ENCODE measurements at places on chromosomes 3 and 15.

- no peak for DNase-seq
These were observed 11.3 kb upstream of the C3orf52 start for GRCh38 chr3:112074616-112075497.

DNA sequence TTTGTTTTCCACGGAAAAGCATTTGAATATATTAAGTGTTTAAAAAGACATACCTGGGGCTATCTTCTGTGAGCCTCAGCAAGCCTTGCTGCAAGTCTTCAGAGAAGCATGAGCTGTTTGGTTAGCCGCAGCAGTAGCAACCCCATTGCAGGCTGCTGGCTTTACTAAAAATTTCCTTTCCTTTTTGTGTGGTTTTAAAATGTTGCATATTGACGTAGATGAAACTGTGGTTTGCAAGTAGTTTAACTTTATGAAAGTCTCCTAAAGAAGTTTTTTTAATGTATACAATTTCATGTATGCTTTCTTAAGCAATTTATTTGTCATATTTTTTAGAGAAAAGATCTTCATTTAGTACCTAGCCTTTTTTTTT is at the start of gene GPR171:
Gene GPR171 (minus strand): TSS at position 166 of the 370 bp plus-strand sequence. CDS start 3,830 bp downstream, outside the sequence.
- peak; percentile 39 for DNase-seq

DNA sequence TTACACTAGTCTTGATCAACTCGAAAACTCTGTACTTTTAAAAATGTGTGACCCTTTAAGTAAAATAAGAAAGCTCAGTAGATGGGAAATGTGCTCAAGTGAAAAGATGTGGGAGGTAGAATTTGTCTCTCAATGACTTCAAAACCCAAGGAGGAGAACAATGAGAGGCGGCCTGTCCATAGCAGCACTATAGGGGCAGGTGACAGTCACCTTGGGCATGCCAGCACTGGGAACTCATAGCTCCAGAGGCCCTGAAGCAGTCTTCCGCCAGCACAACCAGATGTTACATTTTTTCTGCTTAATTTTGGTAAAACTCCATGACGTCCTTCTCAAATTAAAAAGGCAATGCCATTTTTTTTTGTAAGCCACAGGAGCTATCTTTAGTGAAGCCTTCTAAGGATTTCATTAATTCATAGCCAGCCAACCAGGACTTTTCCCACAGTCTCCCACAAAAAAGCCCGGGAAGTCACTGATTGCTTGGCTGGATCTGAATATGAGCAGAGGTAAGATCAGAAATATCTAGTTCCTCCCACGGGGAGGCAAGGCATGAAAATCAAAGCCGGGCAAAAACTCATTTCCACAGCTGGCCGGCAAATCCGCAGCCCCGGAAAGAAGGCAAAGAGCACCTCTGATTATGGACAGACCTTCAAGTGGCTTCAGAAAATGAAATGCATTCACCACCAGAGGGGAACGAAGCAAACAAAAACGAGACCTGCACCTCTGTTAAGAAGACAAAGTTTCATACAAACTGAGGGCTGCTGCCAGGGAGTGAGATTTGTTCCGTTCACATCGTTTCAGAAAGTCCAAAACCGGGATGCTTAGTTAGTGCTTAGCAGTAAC is 10.5 kb downstream of the IL17RD start:
- no peak for DNase-seq

DNA sequence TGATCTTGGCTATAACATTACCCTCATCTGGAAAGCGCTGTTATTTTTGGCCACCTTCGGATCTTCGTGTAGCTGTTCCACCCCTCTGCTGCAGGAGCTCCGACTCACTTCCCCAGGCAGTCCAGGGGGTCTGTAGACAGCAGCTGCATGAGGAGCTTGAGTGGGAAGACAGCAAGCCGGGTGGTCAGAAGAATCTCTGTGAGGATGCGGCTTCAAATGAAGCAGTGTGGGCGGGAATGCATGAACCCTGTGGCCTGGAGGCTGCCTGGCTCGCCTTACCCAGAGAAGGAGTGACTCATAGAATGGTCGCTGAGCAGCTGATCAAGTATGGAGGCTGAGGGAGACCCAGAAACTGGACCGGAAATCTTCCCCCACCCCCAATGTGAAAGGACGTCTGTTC is 45.2 kb upstream of the NR2F2 start:
- no peak for DNase-seq

GRCh38 chr3:13528217-13528867 is 20.6 kb upstream of the FBLN2 start:
- no peak for DNase-seq

- DNase-seq, result no peak
These were observed 184.9 kb downstream of the NR2F2 start for GRCh38 chr15:96515371-96515770.

- no peak for DNase-seq
These were observed 354.2 kb downstream of the PDCD6IP start for GRCh38 chr3:34152656-34153055.

DNA sequence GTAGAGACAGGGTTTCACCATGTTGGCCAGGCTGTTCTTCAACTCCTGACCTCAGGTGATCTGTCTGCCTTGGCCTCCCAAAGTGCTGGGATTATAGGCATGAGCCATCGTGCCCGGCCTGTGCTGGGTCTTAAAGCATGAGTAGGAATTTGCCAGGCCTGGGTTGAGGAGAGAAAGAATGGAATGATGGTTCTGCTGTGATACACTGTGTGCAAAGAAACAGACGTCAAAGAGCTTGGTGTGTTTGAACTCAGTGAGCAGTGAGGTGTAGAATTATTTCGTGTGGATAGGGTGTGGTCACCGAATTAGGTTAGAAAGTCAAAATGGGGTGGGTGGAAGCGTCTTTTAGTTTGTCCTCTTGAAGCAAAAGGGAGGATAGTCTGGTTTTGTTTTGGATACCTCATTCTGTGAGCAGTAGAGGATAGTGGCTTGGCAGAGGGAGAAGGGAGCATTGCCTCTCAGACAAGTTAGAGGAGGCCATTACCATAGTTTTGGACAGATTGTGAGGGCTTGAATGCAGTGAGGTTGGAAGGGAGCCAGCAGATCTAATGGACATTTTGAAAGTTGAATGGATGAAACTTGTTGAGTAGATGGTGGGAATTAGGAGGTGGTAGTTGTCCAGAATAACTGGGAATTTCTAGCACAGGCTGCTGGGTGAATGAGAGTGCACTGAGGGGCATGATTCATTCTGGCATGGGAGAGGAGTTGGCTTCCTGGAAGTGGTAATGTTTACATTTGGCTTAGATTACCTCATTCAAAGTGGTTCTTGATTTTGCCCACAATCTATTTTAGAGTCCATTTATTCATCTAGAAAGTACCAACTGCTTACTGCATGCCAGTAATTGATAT is 27.2 kb downstream of the AKAP13 start:
- no peak for DNase-seq

- DNase-seq, result no peak
These were observed 61.9 kb downstream of the ISL2 start for GRCh38 chr15:76398317-76399104.

- DNase-seq, result no peak
These were observed 27.0 kb downstream of the C2CD4B start for GRCh38 chr15:62138124-62138523.

DNA sequence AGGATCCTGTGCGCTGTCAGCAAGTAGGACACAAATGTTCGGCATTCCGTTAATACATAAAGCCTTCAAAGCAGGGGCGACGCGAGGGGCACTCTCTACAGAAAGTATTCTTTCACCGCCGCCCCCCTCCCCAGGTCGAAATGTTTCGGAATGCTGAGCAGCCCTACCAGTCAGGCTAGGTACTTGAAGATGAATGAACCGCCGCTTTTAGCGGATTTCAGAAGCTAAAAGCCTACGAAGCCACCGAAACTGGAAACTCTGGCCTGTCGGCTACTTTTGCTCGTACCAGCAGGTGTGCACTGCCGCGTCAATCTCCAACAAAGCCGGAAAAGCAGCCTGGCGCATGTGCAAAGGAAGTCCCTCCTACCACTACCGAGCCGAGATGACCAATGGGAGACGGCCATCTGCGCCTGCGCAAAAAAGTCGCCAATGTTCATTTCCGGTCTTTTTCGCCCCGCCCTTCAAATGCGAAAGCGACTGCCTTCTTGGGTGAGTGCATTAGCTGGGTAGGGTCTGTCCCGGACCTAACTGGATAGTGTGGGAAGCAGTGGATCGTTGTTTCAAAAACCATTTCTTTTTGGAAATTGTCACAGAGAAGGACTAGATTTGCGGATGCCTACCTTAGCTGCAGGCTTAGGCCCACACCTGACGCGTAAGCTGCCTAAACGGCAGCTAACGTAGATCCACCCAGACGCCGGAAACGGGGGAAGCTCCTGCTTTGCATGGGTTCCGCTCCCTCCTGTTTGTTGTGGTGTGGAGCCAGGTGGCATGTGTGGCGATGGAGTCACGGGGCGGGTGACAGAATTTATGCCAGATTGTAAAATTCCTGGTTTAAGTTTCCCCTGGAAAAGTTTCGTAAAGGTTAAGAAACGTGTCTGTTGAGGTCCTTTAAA is at the start of gene WDR5B:
Gene WDR5B (minus strand): TSS at position 301 of the 893 bp plus-strand sequence. CDS start 534 bp downstream, outside the sequence.
- peak; percentile 99 for DNase-seq

GRCh38 chr3:46520531-46520930 is 22.8 kb downstream of the RTP3 start:
- no peak for DNase-seq

GRCh38 chr3:134799393-134799792 is 4.3 kb downstream of the EPHB1 start:
- no peak for DNase-seq

DNA sequence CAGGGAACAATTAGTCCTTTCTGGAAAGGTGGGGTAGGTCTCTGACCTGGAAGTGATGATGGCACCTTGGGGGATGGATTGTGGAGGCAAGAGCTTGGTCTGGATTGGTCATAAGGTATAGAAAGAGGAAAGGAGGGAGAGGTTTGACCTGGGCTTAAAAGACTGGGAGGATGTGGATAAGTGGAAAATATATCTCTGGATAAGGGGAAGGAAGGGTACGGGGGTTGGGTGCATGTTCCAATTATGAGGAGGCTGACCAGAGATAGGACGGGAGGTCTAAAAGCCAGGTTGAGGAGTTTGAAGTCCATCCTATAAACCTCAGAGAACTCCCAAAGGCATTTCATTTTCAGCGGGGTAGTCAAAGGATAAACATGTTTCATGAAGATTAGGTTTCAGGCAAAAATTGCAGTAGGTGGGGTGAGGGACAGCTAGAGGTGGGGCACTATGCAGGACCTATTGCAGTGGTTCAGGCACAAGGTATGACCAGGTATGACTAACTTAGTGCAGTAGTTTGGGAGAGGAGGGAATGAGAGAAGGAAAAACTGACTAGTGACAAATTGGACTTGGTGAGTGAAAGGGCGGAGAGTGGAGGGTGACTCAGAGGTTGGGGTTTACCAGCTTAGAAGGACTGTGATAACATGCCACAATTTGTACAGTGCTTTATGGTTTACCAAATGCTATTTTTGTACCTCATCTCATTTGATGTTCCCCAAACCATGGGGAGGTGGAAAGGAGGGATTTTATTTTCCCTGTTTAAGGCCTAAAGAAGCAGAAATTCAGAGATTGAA is 10.7 kb downstream of the PDE8A start:
- DNase-seq, result no peak

DNA sequence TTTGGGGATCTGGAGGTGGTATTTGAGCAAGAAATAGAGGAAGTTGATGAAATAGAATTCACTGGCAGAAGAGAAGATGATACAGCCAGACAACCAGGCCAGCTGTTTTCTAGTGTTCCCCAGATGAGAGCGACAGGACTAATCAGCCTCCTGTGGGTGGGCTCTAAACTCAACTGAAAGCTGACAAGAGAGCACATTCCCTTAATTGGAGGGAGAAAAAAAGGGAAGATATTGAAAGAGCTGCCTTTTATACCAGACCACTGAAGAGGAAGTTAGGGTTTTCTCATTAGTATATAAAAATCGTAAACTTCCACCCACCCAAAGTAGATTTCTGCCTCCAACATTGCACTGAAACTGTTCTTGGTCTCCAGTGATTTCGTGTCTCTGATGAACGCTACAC is 6.5 kb upstream of the TM4SF19 start:
- no peak for DNase-seq

DNA sequence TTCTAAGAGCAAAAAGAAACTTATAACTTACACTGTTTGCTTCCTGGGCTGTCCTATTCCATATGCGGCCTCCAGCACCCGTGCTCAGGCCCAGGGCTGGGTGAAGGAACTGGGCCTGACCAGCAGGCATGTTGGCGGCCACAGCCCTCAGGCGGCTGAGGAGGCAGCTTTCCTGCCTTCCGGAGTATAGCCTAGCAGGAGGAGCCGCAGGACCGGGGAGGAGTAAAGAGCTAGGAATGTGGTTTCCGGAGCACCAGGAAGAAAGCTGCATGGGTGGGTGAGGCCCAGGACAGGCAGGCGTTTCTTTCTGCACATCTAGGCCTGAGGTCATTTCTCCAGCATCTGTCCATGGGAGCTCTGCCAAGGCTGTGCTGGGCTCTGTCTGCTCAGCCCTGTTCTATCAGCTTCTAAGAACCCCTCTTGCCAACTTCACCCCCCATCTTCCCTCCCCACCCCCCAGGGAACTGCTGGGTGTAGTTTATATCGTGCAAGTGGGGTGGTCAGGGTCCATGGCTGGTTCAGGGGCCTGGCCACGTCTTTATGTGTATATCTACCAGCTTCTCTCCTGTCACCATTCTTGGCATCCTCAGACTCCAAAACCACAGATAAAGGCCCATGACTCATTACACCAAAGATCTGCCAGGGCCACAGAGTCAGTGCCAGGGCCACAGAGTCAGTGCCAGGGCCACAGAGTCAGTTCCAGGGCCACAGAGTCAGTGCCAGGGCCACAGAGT is 7.8 kb upstream of the KIF7 start:
- no peak for DNase-seq

- DNase-seq, result no peak
These were observed 230.4 kb upstream of the BHLHE40 start for GRCh38 chr3:4748701-4749378.

DNA sequence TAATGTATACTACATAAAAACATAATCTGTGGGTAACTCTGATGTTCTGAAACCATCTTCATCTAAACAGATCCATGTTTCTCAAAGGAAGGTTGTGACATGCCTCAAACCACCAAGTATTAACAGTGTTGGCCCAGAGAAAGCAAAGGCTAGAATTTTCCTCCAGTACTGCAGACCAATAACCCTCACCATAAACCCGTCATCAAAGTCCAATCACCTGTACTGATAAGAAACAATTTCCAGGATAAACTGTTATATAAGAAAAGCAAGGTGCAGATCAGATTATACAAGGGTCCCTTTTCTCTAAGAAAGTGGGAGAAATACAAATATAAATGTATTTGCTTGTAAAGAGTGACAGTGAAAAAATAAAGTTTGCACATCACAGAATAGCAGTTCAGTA is 32.3 kb downstream of the TBC1D2B start:
- no peak for DNase-seq

DNA sequence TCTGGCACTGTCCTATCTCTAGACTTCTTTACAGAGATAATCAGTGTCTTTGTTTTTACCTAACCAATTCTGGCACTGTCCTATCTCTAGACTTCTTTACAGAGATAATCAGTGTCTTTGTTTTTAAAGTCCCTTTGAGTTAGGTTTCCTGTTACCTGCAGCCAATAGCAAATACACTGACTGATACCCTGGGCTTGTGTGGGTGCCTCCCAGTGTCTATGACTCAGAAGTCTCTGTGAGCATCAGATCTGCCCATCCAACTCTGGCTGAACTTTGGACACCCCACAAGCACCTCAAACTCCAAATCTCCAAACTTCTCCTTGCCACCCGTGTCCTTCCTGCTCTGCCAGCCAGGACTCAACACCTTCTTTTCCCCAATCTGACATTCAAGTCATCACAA is 30.4 kb downstream of the SLC41A3 start:
- DNase-seq, result no peak

Measured in activated T-cell treated with anti-CD3 and anti-CD28 coated beads for 1 hour (primary cell).